SK-N-MC (cell line): ENCODE measurements at places on chromosomes 3 and 15.

- DNase-seq, result no peak
These were observed 14.0 kb downstream of the PLA1A start for GRCh38 chr3:119611664-119612063.

GRCh38 chr3:65785065-65785645, 253.6 kb downstream of the MAGI1 start:
- peak; percentile 50 for DNase-seq

DNA sequence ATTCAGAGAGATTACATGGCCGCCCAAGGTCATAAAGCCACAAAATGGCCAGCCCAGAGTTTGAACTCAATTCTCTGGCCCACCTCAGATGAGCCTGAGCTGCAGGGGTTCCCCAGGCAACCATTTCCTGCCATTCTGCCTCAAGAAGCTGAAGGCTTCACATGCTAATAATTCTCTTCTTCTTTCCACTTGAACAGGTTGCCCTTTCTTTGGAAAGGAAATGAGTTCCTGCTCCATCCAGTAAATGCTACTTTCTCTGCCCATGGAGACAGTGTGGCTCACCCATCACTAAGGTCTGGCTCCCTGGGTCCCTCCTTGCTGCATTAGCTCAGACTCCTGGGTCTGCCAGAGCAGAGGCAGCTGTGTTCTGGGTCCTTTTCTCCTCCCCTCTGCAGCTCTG, 48.2 kb downstream of the TRIM42 start:
- DNase-seq, result no peak

GRCh38 chr15:71093054-71094024, 21.9 kb upstream of the THSD4 start:
- no peak for DNase-seq

DNA sequence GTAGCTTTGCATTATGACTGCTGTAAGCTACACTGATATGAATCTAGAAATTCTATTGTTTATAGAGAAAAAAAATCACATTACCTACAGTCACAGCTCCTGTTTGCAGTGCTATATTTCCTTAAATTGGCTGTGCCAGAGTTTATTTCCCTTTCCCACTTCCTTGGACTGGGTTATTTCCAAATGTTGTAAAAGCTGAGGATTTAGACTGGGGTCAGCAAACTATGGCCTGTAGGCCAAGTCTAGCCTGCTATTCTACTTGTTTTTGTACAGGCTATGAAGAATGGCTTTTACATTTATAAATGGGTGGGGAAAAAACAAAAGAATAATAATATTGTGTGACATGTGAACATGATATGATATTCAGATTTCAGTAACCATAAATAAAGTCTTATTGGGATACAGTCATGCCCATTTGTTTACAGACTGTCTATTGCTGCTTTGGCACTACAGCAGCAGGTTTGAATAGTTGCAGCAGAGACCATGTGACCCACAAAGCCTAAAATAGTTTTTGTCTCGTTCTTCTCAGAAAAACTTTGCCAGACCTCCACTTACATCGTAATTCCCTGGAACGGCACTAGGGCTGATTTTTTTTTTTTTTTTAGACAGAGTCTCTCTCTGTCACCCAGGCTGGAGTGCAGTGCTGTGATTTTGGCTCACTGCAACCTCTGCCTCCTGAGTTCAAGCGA, 7.8 kb downstream of the GLDN start:
- no peak for DNase-seq

DNA sequence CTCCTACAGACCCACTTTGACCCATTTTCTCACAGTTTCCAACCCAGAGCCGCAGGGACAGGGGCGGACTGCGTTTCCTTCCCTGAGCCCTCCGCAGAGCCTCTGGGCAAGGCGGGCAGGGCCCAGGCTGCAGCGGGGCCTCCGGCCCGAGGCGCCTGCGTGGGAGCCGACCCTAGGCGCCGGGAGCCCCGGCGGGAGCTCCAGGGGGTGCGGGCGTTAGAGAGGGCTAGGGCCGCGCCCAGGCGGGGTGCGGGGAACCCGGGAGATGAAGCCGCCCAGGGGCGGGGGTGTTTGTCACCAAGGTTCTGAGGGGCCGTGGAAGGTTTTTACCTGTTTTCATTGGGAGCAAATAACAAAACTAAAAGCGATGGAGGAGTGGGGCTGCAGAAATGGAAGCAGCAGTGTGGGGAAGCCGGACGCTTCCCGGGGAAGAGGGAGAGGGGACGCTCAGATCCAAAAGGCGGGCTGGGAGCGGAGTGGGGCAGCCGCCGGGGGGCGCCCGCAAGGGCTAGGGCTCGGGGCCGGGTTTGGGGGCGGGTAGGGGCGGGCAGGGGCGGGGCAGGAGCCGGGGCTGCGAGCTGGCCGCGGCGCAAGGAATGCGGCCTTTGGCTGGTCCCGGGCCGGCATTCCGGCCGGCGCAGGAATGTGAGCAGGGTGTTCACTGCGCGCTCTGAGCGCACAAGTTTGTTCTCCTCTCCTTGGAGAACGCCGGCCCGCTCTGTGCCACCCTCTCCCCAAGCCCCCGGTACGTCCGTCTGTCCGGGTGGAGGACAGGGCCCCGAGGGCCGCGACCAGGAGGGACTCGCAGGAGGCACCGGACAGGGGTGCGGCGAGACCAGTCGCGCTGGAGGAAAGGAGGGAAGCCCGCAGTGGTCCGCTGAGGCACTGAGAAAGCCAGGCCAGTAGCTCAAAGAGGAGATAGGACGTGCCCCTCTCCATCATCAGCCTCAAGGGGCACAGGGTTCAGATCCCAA, 61.1 kb downstream of the AMOTL2 start:
- no peak for DNase-seq

DNA sequence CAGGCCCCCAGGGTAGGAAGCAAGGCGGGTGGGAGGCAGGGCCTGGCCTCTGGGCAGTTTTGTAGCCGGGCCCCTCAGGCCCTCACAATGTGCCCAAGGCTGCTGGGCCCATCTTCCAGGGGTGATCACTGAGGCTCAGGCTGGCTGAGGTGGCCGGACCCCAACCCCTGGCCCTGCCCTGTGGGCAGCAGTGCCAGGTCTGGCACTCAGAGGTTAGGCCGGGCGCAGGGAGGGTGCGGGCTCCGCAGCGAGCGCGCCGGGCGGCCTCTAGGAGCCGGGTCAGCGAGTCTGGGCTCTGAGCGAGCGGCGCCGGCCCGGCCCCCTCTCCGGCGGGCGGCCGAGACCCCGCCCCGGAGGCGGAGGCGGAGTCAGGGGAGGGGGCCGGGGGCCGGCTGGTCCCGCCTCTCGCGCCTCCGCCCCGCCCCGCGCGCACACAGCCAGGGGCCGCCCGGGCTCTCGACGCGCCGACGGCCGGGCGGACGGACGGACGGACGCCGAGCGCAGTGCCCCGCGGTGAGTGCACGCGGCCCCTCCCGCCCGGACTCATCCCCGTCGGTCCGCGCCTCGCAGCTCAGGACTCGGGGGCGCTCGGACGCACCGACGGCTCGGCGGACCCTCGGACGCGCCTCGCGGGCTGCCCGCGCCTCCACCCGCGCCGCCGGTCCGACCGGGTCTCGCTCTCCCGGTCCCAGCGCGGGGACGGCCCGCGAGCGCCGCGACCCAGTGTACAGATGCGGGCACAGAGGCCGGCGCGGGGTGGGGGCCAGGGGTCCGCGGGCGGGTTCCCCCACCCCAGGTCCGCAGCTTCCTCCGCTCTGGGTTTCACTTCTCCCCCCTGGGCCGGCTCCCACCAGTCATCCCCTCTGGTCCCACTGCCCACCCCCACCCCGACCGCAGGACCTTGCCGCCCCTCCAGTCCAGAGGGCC, at the start of gene FBLN2:
TSS of gene FBLN2 (plus strand) at position 430 of the 927 bp plus-strand sequence. CDS start 21,231 bp downstream, outside the sequence.
- DNase-seq, result no peak

GRCh38 chr3:129809297-129809696, 84.2 kb downstream of the TMCC1 start:
- DNase-seq, result no peak

DNA sequence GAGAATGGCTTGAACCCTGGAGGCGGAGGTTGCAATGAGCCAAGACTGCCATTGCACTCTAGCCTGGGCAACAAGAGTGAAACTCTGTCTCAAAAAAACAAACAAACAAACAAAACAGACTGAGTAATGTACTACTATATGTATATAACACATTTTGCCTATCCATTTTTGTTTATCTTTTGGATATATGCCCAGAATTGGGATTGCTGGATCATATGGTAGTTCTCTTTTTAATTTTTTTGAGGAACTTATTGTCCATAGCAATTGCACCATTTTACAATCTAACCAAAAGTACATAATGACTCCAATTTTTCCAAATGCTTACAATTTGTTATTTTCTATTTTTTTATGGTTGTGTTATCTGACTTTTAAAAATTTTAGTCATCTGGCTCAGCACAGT, 47.3 kb downstream of the GMPS start:
- DNase-seq, result no peak

- DNase-seq, result no peak
These were observed 728 bp downstream of the EIF2B5 start for GRCh38 chr3:184135911-184136260.

- no peak for DNase-seq
These were observed 255.5 kb downstream of the UACA start for GRCh38 chr15:70507772-70508371.

- DNase-seq, result no peak
These were observed 14.0 kb upstream of the TOPBP1 start for GRCh38 chr3:133675631-133676335.

DNA sequence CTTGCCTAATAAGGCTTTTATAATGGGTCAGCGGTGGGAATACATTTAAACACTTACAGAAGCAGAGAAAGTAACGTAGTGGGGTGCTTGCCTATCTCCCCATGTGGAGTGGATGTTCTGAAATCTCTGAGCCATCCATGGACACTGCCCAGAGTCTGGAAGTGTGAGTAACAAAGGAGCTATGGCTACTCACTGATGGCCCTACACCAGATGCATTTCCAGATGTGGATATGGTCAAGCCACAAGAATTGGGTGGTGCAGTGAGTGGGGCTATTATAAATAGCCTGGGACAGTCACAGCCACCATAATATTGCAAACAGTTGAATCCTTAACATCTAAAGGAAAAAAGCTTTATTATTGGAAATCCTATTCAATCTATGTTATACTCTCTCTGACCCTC, 96.6 kb downstream of the CGNL1 start:
- no peak for DNase-seq

DNA sequence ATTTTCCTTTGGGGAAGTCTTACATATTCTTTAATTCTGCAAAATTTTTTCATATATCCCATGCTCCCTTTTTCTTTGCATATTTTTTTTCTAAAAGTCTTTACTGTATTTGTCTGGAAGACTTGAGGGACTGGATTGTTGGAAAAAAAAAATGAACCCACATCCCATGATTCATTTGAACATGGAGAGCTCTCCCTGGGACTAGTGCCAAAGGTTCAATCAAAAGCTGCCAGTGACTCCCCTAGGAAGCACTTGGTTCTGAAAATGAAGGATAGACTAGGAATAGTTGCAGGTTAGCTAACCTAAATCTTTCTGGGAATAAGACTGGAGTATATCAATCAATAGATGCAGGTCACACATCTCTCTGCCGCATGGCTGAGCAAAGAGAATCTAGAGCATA, 16.4 kb upstream of the BNC1 start:
- DNase-seq, result no peak

- DNase-seq, result no peak
These were observed at the start of gene DCLK3 for GRCh38 chr3:36763850-36764703. Gene DCLK3, minus strand, starts transcription at chr3:36764553. Its CDS starts 290 bp downstream, at chr3:36764263.

- no peak for DNase-seq
These were observed 224.8 kb upstream of the DCBLD2 start for GRCh38 chr3:99126316-99126715.

DNA sequence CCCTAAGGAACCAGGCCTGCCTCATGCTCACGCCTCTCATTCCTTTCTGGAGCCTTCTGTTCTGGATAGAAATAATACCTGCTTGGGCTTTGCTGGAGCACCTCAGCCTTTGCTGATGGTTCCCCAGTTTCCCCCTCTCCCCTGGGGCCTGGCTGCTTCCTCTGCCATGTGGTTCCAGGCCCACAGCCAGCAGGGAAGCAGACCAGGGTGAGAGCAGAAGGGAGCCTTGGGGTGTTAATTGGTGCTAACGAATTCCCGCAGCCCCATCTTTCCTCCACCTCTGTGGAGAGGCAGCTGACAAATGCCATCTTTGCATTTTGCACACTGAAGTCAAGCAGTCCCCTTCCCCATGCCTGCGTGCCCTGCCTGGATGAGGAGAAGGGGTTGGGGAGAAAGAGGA, 13.1 kb upstream of the CORO2B start:
- no peak for DNase-seq

DNA sequence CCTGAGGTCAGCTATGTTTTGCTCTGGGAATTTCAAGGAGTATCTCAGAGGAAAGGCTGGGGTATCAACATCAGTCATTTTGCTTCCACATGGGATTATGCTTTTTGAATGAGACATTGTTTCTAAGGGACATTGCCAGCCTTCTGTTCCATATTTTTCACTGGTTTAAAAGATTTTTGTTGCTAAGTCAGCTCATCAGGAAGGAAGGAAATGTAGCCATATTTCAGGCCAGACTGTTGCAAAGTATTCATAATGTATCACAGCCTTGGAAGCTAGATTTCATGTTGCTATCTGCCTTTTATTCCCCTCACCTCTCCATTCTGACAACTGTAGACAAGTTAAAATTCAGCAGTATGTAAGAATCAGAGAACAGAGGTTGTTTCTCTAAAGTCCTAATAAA, 61.0 kb upstream of the CHRM5 start:
- DNase-seq, result no peak

- DNase-seq, result no peak
These were observed 101.6 kb downstream of the MAGI1 start for GRCh38 chr3:65936908-65937638.

DNA sequence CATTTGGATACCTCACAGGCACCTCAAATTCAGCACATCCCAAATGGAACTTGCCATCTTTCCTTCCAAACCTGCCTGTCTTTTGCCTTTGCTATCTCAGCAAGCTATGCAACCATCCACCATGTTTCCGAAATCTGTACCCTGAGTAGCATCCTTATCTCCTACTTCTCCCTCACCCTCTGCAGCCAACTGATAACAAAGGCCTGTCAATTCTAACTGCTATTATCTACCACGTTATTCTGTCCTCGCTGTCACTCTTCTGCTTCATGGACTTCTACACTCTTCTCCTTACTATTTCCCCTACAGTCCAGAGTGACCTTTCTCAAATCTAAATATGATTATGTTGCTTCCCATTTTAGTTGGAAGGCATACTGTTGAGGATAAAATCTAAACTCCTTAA, 25.5 kb upstream of the TAFA4 start:
- DNase-seq, result no peak

- no peak for DNase-seq
These were observed 54.3 kb upstream of the SGO1 start for GRCh38 chr3:20240154-20240883.

GRCh38 chr3:183924543-183924942, 39.9 kb upstream of the PARL start:
- no peak for DNase-seq

GRCh38 chr3:14831916-14832450, 13.2 kb downstream of the FGD5 start:
- no peak for DNase-seq

- DNase-seq, result no peak
These were observed 94.7 kb downstream of the LINGO1 start for GRCh38 chr15:77538027-77538451.

DNA sequence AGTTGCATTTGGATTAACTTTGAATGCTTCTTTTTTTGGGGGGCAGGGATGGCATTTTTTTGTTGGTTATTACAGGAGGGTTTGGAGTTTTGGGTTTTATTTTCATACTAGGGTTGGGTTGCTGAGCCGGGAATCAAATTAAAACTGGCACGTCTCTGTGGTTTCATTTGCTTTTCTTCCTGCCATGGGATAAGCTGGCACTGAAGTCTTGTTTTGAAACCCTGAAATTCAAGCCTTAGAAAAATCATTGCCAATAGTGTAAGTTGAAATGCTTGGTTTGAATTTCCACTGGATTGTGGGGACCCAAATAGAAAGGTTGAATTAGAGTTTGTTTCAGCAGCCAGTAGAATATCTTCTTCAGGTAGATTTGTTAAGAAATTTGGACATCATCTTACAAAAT, 193.1 kb upstream of the DCBLD2 start:
- no peak for DNase-seq

- no peak for DNase-seq
These were observed 3.6 kb downstream of the MESD start for GRCh38 chr15:80985981-80986380.
